ENCODE measurements at places on chromosomes 7 and 10.

DNA sequence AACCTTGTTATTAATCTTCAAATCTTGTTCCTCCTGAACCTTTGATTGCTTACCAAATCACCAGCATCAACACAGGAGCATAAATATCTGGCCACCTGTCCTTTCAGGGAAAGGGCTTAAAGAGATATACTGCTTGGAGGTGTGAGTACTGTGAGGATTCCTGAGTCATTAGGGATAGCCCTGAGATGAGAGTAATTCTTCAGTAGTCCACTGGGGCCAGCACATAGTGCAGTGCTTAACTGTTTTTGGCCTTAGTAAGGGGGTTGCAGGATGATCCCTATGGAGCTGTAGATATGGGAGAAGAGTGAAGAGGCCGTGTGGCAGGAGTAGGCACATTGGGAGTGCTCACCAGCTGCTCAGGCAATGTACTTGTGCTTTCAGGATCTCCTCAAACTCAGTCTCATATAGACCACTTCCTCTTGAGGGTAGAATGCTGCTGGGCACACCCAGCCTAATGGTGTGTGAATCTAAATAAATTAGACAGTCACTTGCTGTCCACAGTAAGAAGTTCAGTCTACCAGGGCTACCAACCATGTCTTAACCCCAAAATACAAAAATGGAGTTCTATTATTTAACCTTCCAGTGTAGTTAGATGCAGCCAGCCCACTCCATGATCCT is 26.5 kb upstream of the GPR141 start:
- DNase-seq = no peak

DNA sequence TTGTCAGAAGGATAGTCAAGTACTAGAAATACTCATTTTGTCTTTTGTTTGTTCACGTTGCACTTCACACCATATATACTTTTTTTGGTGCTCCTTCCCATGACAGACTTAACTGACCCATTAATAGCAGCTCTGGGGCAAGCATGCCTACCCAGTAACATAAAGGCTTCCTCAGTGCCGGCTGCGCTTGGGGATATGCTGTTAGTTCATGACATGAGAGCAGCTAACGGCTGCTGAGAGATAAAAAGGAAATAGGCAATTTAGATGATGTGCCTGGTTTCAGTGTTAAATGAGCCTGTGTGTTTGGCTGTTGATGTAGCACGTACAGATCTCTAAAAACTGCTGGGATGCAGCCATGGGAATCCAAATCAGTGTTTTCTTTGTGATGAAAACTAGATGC is 86.4 kb downstream of the TAX1BP1 start:
- DNase-seq = no peak

- DNase-seq = no peak
Measured at GRCh38 chr10:117514971-117515370, 27.6 kb upstream of the EMX2 start.

DNA sequence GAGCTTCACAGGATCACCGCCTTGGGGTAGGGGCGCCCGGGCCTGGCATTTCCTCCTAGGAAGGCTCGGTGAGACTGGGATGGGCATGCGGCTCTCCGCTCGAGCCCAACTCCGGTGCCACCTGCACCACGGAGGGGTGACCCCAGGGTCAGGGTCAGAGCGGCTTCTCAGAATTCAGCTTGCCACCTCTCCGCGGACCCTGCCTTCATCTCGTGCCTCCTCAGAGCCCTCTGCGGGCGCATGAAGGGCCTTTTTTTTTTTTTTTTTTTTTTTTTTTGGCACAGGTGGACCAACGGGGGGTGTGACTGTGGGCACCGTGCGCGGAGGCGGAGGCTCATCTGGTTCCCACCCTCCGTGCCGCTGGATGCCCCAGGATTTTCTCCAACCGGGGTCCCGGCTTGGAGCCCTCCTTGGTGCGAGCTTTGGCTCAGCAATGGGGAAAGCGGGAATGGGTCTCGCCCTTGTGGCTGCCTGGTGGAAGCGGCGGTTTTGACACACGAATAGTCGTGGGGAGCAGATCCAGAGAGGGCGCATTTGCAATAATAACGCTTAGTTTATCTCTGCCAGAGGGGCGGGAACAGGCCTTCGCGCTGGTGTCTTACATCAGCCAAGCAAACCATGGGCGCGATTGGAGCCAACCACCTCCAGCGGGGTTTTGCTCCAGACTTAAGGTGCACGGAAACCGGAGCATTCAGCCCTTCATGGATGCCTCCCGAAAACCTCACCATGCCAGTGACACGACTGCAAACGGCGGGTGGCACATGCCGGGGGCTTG is 5.0 kb upstream of the TNRC18 start:
- no peak for DNase-seq

DNA sequence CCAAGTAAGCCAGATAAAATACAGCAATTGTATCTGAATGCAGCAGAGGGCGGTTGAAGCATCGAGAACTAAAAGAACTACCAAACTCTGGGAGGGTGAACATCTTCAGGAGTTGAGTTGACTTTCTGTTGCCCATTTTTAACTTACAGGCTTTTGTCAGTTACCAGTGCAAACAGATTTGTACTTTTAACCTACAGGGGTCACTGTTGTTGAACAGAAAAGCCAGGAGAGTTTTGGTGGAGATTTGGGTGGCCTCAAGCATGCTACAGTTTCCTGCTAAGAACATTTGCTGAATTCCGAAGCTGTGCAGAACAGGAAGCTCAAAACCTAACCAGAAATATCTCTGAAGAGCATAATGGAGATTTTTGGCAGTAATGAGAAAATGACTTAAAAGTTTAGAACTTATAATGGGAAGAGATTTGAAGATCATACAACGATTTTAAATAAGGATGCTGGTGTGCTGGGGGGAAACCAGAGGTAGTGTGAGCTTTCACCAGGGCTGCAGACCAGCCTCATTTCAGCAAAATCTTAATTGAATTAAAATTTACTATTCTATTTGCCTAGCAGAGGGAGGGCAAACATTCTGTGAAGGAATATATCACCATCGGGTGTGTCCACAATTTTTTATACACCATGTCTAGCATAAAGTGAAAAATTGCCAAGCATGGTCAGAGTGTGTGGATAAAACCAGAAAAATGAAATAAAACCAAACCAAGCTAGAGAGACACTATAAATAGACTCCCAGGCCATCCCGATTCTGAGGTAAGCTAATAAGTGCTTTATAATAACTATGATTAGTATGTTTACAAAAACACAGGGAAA is 208.6 kb upstream of the CCDC6 start:
- DNase-seq = no peak

- DNase-seq = no peak
Measured at GRCh38 chr7:100614308-100614861, 2.0 kb downstream of the MOSPD3 start.
